Left lung (tissue), 14 donors: ENCODE measurements at places on chromosomes 16 and 17. TPM values are rescaled to one million over a fixed set of nuclear protein-coding genes. Genes with fewer than 3 reads are reported as not detected.
A peak's percentile ranks its signal among the peaks of the same experiment; 100 is the strongest.

Gene CD19
- 0.29 TPM for total RNA-seq

Gene CBFA2T3
- total RNA-seq: 8.9 TPM

Gene CD300H
- not detected for total RNA-seq

Gene OR2C1
- not detected for total RNA-seq

- H3K4me3 ChIP-seq: peak overlapping the region; percentile 3
- peak overlapping the region; percentile 100 for H3K27ac ChIP-seq
- DNase-seq: peak; percentile 83
- H3K4me1 ChIP-seq: peaks cover 64% of the 10 kb centered on the region
- peaks cover 9% of the 10 kb centered on the region for H3K36me3 ChIP-seq
- no peaks in the 10 kb centered on the region for H3K27me3 ChIP-seq
Observed at GRCh38 chr17:75783069-75783783, 1.4 kb upstream of the UNK start.

GRCh38 chr17:77247048-77247541 is 106.3 kb downstream of the SEC14L1 start:
- H3K27me3 ChIP-seq: peaks cover 11% of the 10 kb centered on the region
- peaks cover 12% of the 10 kb centered on the region for H3K4me1 ChIP-seq
- H3K36me3 ChIP-seq: no peaks in the 10 kb centered on the region
- peak overlapping the region; percentile 37 for H3K27ac ChIP-seq
- H3K4me3 ChIP-seq: peak overlapping the region; percentile 52

DNA sequence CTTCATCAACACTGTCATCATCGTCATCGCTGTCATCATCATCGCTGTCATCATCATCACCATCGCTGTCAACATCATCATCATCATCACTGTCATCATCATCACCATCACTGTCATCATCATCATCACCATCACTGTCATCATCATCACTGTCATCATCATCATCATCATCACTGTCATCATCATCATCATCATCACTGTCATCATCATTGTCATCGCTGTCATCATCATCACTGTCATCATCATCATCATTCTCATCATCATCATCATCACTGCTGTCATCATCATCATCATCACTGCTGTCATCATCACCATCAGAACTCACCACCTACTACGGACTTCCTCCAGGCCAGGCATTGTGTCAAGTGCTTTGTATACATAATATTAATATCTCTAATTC is 160.6 kb downstream of the AIPL1 start:
- no peak overlapping the region for H3K27ac ChIP-seq
- no peaks in the 10 kb centered on the region for H3K27me3 ChIP-seq
- H3K4me1 ChIP-seq: no peaks in the 10 kb centered on the region
- no peak overlapping the region for H3K4me3 ChIP-seq
- no peak for DNase-seq

DNA sequence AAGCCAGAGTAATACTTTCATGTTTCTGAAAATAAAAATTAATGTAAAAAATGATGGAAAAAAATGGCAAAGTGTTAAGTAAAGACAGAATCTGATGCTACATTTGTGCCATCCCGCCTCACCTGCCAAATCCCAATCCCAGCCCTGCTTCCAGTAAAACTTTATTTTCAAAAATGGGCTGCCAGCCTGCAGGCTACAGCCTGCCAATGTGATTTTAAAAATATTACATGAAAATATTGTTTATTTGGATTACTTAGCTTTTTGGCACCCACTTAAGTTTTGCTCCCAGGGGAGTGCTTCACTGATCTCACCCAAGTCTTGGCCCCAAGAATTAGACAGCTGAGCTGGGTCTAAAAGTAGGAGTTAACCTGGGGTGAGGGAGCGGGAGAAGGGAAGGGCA is 112.8 kb downstream of the C16orf78 start:
- no peaks in the 10 kb centered on the region for H3K36me3 ChIP-seq
- DNase-seq: no peak
- no peak overlapping the region for H3K4me3 ChIP-seq
- H3K27ac ChIP-seq: no peak overlapping the region
- H3K4me1 ChIP-seq: peaks cover 5% of the 10 kb centered on the region

DNA sequence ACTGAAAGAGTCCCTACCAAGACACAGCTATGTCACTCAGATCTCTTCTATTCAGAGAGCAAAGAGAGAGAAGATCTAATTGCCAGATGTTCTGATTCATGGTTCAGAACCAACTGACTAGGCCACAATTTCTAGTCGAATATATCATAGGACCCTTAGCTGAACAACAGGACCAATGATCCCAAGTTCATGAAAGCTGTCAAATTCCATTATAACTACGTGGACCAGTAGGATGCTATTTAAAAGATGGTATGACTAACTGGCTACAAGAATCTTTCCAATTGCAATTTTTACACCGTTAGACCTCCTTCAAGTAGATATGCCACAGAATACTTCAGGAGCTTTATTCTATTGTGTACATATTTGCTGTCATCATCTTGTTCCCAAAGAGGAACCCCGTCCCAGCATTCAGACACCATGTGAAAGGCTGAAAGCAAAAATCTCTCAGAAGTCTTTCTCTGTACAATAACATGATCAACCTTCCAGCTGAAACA is 26.0 kb downstream of the DCUN1D3 start:
- peaks cover 75% of the 10 kb centered on the region for H3K4me1 ChIP-seq
- DNase-seq: no peak
- H3K36me3 ChIP-seq: no peaks in the 10 kb centered on the region

GRCh38 chr16:20409398-20410120 is at the start of gene ACSM5:
ACSM5 (plus strand) TSS chr16:20409534; CDS start chr16:20411485, 1,951 bp downstream.
- DNase-seq: no peak
- no peaks in the 10 kb centered on the region for H3K27me3 ChIP-seq
- no peak within 1 kb of the TSS for H3K27ac ChIP-seq
- no peak within 1 kb of the TSS for H3K4me3 ChIP-seq
- H3K4me1 ChIP-seq: no peaks in the 10 kb centered on the region
